ENCODE measurements at places on chromosomes 6 and 20.
A peak's percentile ranks its signal among the peaks of the same experiment; 100 is the strongest.

GRCh38 chr6:16257999-16258708, 19.8 kb downstream of the GMPR start:
- no peak for DNase-seq

GRCh38 chr20:44901974-44902373, 7.9 kb upstream of the PABPC1L start:
- DNase-seq = no peak

DNA sequence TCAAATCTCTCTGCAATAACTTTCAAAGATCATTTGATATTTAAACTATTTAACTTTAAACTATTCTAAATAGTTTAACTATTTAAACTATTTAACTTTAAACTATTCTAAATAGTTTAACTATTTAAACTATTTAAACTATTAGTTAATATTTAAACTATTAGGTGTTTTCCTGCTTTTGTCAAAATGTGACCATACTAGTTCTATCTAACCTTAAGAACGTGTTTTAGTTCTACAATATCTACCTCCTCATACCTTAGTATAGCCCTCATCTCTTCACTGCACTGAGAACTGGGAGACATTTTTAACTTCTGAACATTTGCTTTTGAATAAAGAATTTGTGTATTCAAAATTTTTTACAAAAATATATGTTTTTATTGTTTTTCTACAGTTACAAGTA, 429.1 kb downstream of the ADGRB3 start:
- no peak for DNase-seq

- no peak for DNase-seq
Observed at GRCh38 chr20:23187751-23188150, 101.6 kb upstream of the CD93 start.

GRCh38 chr20:4071178-4071693, 55.9 kb upstream of the RNF24 start:
- DNase-seq = no peak

- DNase-seq = no peak
Observed at GRCh38 chr20:21575167-21575566, 61.3 kb upstream of the NKX2-2 start.

GRCh38 chr6:35318196-35319171, 20.9 kb downstream of the DEF6 start:
- DNase-seq = peak; percentile 92

GRCh38 chr20:10553326-10553984, 118.3 kb downstream of the SLX4IP start:
- peak; percentile 41 for DNase-seq

GRCh38 chr20:9928955-9929354, 90.1 kb upstream of the PAK5 start:
- no peak for DNase-seq

DNA sequence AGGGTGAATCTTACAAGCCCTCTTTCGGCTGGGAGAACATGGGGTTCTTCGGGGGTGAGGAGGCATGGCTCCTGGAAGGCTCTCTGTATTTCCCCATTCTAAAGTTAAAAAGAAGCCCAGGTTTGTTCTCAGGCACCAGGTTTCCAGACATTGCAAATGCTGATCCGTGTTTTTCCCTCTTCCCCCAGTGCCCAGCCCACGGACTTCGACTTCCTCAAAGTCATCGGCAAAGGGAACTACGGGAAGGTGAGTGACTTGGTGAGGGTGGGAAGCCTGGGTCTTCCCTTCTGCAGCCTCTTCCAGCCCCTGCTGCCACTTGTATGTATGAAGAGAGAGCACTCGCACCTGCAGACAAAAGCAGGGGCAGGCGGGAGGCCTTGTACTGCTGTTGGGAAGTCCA, 8.7 kb downstream of the SGK2 start:
- no peak for DNase-seq

DNA sequence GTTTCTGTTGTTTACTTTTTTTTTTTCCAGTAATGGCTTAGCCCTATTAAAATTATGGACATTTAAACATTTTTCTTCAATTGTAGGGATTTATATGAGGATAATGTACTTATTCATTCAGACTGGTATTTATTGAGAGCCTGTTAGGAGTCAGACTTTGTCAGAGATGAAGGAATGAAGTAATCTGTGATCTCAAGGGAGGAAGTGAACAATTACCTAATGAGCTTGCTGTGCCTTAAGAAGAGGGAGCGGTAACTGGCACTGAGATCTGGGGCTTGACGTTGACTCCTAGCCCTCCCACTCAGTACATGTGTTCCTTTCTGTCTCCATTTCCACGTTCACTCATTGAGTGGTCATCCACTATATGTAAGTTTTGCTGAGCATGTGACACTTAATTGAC, 12.6 kb downstream of the AFDN start:
- DNase-seq = no peak

- no peak for DNase-seq
Observed at GRCh38 chr6:43269273-43270007, 26.2 kb downstream of the TTBK1 start.

- DNase-seq = no peak
Observed at GRCh38 chr20:61704661-61705060, 361.0 kb downstream of the TAF4 start.

- no peak for DNase-seq
Observed at GRCh38 chr20:37123441-37123840, 27.6 kb upstream of the RBL1 start.

DNA sequence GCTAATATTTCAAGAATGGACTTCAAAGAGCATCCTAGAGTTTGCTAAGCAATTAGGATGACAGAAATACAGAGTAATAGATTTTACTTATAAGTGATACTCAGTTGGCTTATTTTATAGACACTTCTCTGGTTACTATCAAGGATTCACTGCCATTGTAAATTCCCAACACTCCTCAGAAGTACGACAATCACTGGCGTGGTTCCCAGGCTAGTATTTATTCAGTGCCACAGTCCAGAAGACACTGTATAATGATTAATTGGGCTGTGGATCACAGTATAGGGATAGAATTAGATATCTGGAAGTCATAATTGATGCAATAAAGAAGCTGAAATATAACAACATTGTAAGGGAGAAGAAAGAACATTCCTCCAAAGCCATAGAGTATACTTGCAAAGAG, 15.7 kb downstream of the MANEA start:
- DNase-seq = peak; percentile 31

- peak; percentile 14 for DNase-seq
Observed at GRCh38 chr6:12957321-12958051, 240.9 kb downstream of the PHACTR1 start.

GRCh38 chr20:15834857-15835256, 738.4 kb downstream of the KIF16B start:
- DNase-seq = peak; percentile 63

- no peak for DNase-seq
Observed at GRCh38 chr6:125102891-125103290, 50.7 kb upstream of the TPD52L1 start.

GRCh38 chr6:12849809-12850198, 133.2 kb downstream of the PHACTR1 start:
- DNase-seq = no peak

GRCh38 chr20:15222502-15223330, 885.3 kb upstream of the FLRT3 start:
- no peak for DNase-seq

DNA sequence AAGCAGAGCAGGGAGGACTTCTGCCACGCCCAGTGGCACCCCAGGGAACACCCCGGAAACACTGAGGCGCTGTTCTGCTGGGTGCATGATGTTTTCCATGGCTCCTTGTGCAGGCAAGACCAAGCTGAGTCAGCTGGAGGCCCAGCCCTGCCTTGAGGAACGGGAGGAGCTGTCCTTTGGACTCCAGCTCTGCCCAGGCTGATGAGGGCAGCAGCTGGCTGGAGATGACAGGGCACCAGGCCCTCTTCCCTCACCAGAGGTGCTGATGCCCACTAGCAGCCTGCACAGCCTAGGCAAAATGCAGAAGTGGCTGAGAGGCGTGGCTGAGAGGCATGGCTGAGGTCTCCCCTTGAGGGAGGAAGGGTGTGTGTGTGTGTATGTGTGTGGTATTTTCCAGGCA, 2.4 kb downstream of the C6orf132 start:
- no peak for DNase-seq

DNA sequence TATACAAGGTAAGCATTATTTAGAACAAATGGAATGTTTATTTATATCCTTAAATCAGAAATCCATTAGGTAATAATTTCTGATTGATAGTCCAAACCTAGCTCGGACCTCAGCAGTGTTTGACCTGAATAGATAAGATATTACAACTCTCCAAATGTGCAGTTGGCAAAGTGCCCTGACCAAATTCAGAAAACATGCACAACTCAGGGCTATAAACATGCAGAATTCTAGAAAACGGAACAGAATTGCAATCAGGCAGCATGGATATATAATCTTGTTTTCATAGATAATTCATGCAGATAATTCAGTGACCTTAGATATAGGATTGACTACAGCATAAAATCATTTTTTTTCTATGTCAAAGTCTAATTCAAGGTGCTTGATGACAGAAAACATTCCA, 626.6 kb upstream of the CITED2 start:
- DNase-seq = no peak

DNA sequence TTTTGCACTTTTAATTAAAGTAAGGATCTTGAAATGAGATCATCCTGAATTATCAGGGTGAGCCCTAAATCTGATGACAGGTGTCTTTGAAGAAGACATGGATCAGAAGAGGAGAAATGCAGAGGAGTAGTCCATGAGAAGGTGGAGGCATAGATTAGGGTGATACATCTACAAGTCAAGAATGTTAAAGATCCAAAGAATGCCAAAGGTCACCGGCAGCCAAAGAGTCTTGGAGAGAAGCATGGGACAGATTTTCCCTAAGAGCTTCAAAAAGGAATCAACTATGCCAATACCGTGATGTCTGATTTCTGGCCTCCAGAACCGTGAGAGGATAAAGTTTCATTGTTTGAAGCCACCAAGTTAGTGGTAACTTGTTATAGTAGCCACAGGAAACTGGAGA, 59.0 kb upstream of the THEMIS start:
- DNase-seq = no peak

- no peak for DNase-seq
Observed at GRCh38 chr6:15356937-15357336, 111.1 kb downstream of the JARID2 start.

DNA sequence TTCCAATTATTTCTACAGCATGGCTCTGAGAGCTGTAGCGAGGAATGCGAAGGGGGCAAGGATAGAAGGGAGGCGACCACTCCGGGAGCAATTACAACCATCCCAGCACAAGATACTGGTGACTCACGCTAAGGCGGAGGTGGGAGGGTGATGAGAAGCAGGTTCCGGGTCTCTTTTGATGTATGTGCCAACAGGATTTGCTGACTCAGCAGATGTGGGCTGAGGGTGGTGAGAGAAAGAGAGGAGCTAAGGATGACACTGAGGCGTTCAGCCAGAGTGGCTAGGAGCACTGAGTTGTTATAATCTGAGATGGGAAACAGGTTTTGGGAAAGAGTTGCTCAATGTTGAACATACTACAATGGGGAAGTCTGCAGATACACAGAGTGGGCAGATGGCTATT, 9.3 kb upstream of the TXNDC5 start:
- no peak for DNase-seq

DNA sequence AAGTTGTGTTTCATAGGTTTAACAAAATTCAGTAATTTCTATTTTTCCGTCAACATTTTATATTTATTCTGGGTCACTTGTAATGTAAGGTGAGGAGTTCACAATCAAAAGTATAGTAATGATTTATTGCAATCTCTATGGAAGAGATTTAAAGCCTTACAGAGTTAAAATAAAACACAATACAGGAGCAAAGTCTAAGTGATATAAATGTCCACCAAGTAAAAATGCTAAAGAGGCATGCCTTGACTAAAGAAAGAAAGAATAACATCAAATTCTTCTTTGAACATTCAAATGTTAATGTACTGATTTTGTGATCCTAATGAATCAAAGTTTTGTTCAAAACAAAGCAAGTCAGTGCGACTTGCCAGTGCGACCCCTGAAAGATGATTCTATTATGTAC, 61.5 kb downstream of the REPS1 start:
- DNase-seq = no peak

GRCh38 chr6:42010185-42010891, 40.0 kb upstream of the TAF8 start:
- no peak for DNase-seq

Data from NCI-H1105 (cell line).